ENCODE measurements at places on chromosomes 16 and 17.

DNA sequence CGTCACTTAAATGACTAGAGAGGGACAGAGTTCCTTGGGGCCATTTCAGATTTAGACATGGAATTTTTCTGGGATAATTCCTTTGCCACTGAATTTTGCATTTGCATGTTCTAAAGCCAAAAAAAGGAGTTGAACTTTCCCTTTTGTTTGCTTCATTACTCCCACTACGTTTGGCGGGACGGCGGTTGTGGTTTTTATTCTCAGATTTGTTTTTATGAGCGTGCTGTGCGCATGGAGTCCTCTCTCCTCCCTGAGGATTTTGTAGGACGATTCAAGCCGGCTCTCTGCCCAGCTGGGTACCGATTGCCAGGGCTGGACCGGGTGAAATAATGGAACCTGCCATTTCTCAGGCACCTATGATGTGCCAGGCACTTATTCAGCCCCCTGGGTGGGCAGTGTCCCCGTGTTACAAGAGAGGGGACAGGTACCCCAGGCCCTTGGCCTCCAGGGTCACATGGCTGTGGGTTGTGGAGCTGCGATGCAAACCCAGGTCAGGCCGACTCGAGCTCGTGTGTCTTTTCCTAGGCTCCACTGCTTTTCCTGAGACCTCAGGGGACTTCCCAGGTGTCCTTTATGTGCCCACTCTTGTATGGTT is 18.8 kb downstream of the CMIP start:
- DNase-seq: no peak

- DNase-seq: no peak
Measured at GRCh38 chr16:69903865-69904415, 47.2 kb upstream of the CLEC18A start.

- no peak for DNase-seq
Measured at GRCh38 chr17:40320756-40321523, 12.0 kb downstream of the RARA start.

GRCh38 chr17:17784657-17785267 is 52.0 kb downstream of the SREBF1 start:
- no peak for DNase-seq

- no peak for DNase-seq
Measured at GRCh38 chr16:50419116-50419515, 50.3 kb upstream of the BRD7 start.

DNA sequence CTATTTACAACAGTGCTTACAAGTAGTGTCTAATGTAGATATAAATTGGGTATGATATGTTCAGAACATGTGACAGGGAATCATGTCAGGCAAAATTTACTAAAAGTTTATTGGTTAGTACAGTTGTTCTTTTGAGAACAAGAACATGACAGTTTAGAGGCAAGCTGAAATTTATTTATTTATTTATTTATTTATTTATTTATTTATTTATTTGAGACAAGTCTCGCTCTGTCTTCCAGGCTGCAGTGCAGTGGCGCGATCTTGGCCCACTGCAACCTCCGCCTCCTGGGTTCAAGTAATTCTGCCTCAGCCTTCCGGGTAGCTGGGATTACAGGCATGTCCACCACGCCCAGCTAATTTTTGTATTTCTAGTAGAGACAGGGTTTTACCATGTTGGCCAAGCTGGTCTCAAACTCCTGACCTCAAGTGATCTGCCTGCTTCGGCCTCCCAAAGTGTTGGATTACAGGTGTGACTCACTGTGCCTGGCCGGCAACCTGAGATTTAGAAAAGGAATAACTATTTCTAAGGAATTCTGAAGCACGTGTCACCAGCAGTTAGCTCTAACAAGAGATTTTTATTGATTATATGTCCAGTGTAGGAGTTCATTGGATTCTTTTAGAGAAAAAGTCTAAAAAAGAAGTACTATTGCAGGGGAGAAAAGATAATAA is 24.9 kb downstream of the MRTFB start:
- no peak for DNase-seq

- no peak for DNase-seq
Measured at GRCh38 chr17:5536866-5537650, 47.3 kb downstream of the NLRP1 start.

DNA sequence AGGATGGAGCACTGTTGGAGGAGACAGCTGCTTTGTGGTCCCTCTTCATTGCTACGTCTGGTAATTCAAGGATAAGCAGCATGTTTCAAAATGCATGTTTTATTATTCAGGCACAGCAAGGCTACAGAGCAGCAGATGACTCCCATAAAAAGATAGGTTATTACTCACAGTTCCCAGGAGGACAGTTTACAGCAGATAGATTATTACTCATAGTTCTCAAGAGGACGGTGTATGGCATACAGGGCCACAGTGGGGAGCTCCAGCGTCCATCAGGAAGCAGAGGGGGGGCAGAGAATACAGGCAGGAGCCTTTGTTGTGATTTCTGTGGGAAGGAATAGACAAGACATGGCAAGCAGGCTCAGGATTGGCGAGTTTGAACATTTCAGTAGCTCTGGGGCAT is 72.9 kb downstream of the DNAH9 start:
- no peak for DNase-seq

DNA sequence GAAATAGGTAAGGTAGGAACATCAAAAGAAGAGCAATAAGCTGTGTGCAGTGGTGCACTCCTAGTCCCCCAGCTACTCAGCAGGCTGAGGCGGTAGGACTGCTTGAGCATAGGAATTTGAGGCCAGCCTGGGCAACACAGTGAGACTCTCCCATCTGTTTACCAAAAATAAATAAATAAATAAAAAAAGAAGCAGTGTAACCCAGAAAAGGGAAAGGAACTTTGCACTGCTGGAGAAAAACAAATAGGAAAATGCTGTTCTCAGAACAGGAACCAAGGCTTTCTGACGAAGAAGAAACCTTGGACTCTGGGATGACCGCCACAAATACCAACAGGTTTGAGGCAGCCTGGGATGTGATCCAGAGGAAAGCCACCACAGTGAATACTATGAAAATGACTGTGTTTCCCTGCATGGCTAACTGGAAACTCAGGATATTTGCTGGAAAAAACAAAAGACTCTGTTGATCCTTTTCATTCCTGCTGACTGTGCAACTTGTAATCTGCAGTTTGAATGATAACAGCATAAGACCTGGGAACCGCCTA is 41.2 kb downstream of the TTC19 start:
- no peak for DNase-seq

- no peak for DNase-seq
Measured at GRCh38 chr16:77894162-77894561, 105.8 kb downstream of the VAT1L start.

DNA sequence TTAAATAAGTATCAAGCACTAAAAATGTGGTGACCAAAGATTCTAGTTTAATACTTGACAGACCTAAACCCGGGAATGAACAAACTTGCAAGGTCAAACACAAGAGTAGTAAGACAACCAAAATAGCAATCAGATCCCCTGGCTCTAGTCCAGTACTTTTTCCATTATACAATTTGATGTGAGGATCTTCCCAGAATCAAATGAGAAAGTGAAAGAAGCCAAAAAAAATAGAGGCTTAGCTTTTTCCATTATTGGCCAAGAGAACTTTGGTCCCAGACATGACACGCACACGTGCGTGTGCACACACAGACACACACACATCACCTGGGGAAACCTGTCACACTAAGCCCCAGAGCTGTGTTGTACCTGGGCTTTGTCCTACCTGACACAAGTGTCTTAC is 300.6 kb upstream of the CDH5 start:
- no peak for DNase-seq

- no peak for DNase-seq
Measured at GRCh38 chr16:57245472-57246113, 534 bp downstream of the ARL2BP start.
